Small intestine (tissue), 16 donors: ENCODE measurements at places on chromosomes 7 and 10. TPM values are rescaled to one million over a fixed set of nuclear protein-coding genes. Genes with fewer than 3 reads are reported as not detected.

DNA sequence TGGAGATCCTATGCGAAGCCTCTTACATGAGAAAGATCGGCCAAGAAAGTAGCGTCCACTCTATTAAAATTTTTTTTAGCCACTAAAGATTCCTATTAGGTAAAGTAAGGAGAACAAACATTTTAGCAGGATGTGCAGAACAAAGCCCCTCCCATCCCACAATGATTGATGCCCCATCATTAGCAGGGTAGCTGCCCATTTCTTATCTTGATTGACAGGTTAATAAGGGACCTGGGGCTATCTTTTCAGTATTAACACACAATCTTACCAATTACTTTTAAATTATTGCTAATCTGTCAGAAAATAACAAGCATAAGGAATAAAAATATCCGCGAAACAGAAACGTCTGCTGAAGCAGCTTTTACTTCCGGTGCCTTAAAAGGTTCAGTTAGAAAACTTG is 5.1 kb downstream of the FZD8 start:
- no peak for DNase-seq
- no peaks in the 10 kb centered on the region for H3K27me3 ChIP-seq
- no peak overlapping the region for H3K4me3 ChIP-seq
- no peaks in the 10 kb centered on the region for H3K36me3 ChIP-seq
- no peaks in the 10 kb centered on the region for H3K4me1 ChIP-seq
- H3K27ac ChIP-seq, result no peak overlapping the region

DNA sequence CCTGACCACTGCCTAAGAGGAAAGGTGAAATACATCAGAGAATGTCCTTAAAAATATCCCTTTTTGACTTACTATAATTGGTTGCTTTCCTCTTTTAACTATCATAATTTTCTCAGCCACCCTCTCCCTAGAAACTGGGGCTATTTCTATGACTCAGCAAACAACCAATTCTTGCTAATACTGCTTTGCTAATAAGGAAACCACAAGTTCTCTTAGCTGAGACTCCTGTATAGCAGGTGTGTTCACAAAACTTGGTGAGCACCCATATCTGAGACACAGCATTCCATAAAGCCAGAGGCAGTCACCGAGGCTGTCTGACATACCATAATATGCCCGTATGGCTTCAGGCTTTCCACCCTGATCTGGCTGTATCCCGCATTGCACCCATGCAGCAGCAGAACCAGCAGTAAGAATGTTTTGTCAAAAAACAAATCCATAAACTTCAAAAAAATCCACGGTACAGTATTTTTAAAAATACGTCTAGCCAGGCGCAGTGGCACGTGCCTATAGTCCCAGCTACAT is 191.7 kb upstream of the C7orf33 start:
- H3K36me3 ChIP-seq, result no peaks in the 10 kb centered on the region
- no peak overlapping the region for H3K4me3 ChIP-seq
- DNase-seq, result no peak
- H3K4me1 ChIP-seq, result peaks cover 5% of the 10 kb centered on the region

- no peak overlapping the region for H3K4me3 ChIP-seq
- H3K4me1 ChIP-seq, result no peaks in the 10 kb centered on the region
Measured at GRCh38 chr10:92693534-92693893, 3.8 kb downstream of the HHEX start.

- no peaks in the 10 kb centered on the region for H3K36me3 ChIP-seq
- no peak overlapping the region for H3K4me3 ChIP-seq
- no peak overlapping the region for H3K27ac ChIP-seq
- no peaks in the 10 kb centered on the region for H3K4me1 ChIP-seq
- no peaks in the 10 kb centered on the region for H3K27me3 ChIP-seq
Measured at GRCh38 chr7:146539836-146540235, 423.2 kb downstream of the CNTNAP2 start.

DNA sequence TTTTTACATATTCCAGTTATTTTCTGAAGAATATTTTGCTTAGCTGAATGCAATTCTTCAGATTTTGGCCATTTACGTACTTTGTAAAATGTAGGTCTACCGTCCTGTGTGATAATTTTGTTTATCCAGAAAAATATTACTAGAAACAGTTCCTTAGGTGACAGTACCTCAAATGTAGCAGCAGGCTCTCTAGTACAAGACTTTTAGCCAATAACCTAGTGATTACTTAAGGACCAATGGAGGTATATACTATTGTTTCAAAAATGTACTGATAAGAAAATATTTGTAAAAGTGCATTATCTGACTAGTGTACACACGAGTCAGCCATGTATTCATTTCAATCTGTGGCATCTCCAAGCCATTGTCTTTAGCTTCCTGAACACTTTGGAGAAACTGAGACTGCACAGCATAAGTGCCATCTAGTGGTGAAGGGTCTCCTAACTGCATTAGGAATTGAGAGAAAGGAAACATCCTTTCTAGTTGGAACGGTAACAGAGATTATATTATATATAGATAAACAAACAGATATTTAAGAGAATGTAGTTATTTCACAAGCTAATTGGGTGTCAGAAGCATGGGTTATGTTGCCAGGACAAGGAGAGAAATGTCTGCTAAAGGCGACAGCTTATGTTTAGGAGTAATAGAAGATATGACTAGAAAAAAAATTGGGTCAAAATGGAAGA is 23.7 kb downstream of the RTKN2 start:
- H3K4me3 ChIP-seq, result no peak overlapping the region
- no peak overlapping the region for H3K27ac ChIP-seq
- DNase-seq, result peak; percentile 78
- H3K36me3 ChIP-seq, result no peaks in the 10 kb centered on the region
- H3K4me1 ChIP-seq, result no peaks in the 10 kb centered on the region

GRCh38 chr7:150382844-150383225 is 3.7 kb downstream of the ZNF775 start:
- H3K36me3 ChIP-seq, result peaks cover 25% of the 10 kb centered on the region
- H3K27ac ChIP-seq, result no peak overlapping the region
- no peak overlapping the region for H3K4me3 ChIP-seq
- H3K27me3 ChIP-seq, result no peaks in the 10 kb centered on the region
- peak; percentile 33 for DNase-seq

DNA sequence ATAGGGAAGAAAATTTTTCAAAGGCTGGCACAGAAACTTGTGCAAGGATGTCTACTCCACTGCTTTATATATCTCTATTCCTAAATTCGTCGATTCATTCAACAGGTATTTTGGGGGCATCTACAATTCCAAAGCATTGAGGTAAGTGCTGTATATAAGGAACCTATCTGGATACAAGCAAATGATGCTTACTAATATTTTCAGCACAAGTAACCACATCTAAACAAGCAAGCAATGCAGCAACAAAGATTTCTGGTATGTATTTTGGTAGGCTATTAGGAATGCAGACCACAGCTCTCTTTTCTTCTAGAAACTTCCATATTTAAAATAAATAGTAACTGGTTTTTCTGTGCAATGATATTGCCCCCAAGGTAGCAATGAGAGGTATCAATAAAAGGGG is 183.9 kb downstream of the SGMS1 start:
- H3K4me1 ChIP-seq, result no peaks in the 10 kb centered on the region
- H3K27ac ChIP-seq, result no peak overlapping the region
- H3K36me3 ChIP-seq, result no peaks in the 10 kb centered on the region
- DNase-seq, result no peak

- peaks cover 58% of the 10 kb centered on the region for H3K27me3 ChIP-seq
- H3K4me3 ChIP-seq, result peak overlapping the region; percentile 60
Measured at GRCh38 chr7:50303335-50304128, 984 bp upstream of the IKZF1 start.

- H3K27ac ChIP-seq, result no peak overlapping the region
- H3K4me3 ChIP-seq, result no peak overlapping the region
- peaks cover 36% of the 10 kb centered on the region for H3K4me1 ChIP-seq
Measured at GRCh38 chr7:55206235-55207029, 158.7 kb upstream of the LANCL2 start.

The JCAD gene
- 3.8 TPM for polyA plus RNA-seq

The SLC35B4 gene
- 2.7 TPM for polyA plus RNA-seq
